Activated naive CD4-positive, alpha-beta T cell treated with anti-CD3 and anti-CD28 coated beads, Interleukin-2, amount 10 ng/mL, durations not matched to agents 7 days and 5 days (primary cell): ENCODE measurements at places on chromosomes 6 and 20.

DNA sequence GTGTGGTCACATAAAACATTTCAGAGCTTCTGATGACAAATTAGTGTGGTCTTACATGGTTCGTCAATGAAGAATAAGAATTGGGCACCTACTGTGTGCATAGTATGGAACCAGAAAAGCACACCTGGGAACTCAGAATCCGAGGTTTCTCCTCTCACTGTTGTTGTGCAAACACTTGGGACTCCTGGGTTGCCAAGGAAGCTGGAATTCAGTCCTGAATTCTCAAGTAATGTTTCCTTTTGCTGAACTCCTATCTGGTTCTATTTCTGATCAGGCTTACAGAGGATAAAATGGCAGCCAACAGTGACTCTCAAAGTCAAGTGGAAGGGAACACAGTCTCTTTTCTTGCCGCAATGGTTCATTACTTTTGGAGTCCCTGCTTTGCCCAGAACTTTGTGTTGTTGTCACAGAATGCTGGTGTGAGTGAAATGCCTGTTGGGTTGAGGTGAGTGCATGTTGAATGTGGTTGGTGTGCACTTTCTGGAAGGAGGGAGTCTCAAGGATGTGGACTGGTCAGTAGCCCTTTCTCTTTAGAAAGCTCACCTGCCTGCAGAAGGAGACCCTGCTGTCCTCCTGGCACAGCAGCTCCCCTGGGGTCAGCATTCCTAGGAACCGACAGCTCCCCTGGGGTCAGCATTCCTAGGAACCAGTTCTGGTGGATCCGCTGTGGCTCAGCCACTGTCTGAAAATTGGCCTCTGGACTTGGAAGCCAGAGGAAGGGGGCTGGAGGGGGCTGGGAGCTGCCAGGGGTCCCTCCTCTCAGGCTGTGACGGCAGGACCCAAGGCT is 1.4 kb downstream of the UNC93A start:
- no peak for DNase-seq

DNA sequence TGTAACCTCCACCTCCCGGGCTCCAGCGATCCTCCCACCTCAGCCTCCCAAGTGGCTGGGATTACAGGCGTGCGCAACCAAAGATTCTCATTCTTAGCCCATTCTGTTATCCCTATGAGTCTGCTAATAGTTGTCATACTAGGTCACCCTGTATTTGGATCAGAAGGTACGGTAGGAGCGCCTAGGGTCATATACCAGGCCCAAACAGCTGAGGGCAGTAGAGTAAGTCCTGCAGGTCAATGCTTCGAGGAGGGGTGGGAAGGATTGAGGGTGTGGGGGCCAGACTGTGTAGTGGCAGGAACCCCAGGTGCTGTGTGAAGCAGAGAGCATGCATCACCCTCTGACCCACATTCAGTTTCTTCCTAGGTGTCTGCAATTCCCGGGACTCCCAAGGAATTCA is 22.7 kb upstream of the POU5F1 start:
- DNase-seq, result no peak

DNA sequence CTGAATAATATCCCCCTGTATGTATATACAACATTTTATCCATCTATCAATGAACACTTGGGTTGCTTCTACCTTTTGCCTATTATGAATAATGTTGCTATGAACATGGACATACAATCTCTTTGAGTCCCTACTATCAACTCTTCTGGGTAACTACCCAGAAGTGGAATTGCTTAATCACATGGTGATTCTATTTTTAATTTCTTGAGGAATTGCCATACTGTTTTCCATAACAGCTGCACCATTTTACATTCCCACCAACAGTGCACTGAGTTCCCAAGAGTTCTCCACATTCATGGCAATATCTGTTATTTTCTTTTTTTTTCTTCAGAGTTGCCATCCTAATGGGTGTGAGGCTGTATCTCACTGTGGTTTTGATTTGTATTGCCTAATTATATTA is 88.3 kb downstream of the ZHX3 start:
- DNase-seq, result no peak

DNA sequence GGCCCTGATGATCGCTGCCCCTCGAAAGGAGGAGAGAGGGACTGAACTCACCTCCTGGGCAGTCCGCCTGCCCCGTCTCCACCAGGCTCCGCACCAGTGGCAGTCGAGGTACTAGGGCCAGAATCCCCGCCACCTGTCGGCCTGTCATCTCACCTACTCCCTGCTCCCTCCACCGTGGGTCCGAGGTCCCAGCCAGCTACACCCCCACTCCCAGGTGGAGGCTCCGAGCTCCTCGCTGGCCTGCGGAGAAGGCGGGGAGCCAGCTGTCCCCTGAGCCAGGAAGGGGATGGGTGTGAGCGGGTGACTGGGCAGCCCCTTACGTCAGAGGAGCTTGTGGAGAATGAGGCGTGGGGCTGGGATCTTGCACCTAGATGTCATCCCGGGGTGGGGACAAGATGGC is 1066.5 kb upstream of the MANEA start:
- no peak for DNase-seq

- no peak for DNase-seq
Observed at GRCh38 chr6:18861204-18861603, 474.1 kb downstream of the RNF144B start.

DNA sequence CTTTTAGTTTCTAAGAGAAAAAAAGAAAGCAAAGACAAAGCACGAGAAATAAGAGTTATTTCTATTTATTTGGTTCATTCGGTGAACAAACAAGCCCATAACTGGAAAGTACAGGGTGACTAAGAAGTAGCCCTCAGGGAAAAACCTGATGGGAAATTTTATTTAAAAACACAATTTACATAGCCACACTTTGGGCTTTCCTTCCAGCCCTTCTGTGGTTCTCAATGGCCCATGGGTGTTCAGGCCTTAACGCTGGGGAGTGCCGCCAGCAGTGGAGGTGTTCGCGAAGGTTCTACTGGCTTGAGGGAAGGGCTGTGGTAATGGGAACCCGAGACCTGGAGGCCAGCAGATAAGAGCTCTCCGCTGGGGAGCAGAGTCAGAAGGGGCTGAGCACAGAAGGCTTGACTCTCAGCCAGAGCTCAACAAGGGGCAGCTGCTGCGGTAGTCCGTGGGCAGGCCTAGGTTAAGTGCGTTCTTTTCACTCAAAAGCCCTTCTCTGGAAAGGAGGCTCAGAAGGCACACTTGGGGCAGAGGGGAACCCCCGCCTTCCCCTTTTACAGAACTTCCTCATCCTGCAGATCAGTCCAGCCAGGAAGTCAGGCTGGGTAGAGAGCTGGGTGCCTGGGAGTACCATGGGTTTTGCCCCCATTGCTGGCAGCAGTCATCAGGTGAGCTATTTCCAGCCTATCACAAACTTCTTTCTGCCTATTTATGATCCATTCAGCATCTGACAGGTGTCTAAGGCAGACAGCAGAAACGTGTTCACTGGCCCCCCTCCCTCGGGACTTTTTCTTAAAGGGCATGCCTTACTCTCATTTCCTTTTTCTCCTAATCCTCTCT is 8.8 kb upstream of the CD83 start:
- peak; percentile 22 for DNase-seq

DNA sequence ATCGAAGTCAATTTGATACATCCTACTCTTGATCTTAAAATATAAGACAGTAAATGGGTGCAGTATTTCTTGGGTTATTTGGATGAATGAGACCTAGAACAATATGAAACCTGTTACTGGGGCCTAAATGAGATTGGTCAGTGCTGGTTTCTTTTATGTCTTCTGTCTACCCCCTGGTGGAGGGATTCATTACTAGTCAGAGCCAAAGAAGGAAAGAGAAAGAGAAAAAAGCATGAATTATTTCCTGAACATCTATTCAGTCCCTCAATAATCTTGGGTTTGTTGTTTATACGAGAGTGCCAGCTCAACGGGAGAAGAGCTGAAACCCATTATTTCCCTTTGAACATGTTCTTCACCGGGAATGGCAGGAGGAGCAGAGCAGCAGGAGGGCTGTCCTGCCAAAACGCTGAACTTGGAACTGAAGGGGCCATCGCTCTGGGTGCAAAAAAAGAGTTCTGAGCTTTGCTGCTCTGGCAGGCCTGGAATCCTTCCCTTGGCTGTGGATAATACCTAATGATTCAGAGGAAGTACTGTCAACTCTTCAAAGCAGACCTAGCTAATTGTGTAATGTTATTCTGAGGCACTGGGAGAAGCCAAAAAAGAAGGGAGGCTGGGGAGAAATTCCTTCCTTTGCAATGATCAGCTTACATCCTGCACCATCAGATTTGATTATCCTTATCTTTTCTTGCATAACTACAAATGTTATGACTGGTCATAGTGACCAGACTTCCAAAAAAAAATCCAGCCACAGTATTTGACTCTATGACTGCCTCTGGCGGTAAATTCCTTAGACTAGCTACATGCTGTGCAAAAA is 72.0 kb downstream of the BLOC1S5 start:
- no peak for DNase-seq

DNA sequence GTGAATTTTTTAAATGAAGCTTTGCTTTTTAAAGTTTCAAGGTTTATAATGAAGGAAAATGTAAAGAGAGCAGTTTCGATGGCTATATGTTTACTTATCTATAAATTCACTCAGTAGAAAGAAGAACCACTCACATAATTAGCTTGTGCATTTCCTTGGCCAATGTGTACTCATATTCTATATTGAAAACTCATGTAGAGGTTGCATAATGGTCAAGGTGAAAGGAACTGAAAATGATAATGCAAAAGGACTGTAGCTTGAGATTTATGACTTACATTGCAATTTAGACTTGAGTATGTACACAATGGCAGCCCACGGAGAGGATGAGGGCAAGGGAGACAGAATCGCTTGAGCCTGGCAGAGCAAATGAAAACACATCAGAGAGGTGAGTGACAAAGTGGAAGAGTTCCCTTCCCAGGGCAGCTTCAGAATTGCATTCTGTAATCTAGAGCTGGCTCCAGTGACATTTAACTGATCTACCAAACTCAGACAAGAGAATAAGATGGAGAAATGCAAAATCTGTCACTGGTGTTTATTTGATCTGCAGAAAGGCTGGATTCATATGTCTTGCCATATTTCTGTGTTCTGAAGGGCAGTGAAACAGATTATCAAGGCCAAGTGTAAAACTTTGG is 191.8 kb downstream of the TMEM200A start:
- no peak for DNase-seq

- no peak for DNase-seq
Observed at GRCh38 chr20:7806831-7807230, 133.4 kb downstream of the HAO1 start.

DNA sequence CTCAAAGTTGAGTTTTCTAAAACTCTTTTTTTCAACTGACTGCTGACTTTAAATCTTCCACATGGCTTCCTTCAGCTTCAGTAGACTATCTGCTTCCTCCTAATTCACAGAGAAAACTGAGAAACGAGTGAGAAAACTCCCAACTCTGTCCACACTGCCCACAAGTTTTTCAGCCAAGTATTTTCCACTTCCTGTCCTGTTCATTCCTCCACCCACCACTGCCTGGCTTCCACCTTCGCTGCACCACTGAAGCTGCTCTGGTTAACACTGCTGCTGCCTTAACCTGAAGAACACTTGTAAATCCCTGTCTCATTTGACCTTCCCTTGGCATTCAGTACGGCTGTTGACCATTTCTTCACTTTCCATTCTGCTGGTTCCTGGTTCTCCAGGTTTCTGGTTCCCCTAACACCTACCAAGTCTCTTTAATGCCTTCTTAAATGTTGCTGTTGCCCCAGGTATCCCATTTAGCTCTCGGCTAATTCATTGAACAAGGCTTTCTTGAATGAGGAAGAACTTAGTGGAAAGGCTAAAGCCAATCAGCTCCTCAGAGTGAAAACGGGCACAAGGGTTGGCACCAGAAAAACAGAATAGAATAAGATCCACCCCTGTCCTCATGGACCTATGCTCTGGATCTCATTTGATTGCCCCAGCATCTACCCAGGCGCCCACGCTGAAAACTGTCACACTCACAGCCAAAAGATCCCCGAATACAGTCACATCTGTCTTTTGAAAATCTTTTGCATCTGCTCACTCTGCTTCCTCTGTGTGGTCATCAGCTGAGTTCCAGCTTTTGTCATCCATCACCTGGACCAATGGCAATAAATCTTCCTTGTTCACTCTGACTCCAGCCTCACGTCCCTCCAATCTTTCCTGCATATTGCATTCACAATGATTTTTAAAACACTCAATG is 104.4 kb upstream of the TAB2 start:
- DNase-seq, result no peak

DNA sequence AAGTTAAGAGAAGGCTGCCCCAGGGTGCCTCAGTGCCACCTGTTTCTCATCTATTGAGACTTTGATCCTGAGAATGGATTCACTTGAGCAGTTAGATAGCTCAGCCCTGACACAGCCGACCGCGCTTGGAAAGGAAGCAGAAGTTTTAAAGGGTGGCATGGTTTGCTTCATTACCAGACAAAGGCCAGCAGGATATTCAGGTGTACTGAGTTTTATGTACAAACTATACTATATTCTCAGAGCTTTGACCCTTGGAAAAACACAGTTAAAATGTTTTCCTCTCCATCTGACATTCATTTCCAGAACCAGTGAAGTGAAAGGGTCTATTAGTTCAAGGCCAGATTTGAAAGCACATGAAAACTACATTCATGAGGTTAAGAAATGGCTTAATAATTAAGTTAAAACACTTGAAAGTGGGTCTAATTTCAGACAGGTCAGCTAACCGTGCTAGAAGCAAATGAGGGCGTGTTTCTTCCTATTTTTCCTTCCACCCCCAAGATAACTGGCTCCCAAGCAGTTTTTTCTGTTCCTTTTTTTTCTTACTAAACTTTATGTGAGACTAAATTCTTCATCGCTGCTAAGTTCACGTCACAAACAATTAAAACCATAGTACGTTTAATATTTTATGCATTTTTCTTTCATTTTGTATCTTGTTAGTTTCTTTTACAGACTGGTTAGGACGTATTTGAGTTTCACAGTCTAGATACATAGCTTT is 385.3 kb upstream of the SOX4 start:
- no peak for DNase-seq

GRCh38 chr6:157955675-157956074 is 26.0 kb upstream of the SYNJ2 start:
- no peak for DNase-seq
